CD8-positive, alpha-beta memory T cell (primary cell): ENCODE measurements at places on chromosomes 4 and X. TPM values are rescaled to one million over a fixed set of nuclear protein-coding genes. Genes with fewer than 3 reads are reported as not detected.

DNA sequence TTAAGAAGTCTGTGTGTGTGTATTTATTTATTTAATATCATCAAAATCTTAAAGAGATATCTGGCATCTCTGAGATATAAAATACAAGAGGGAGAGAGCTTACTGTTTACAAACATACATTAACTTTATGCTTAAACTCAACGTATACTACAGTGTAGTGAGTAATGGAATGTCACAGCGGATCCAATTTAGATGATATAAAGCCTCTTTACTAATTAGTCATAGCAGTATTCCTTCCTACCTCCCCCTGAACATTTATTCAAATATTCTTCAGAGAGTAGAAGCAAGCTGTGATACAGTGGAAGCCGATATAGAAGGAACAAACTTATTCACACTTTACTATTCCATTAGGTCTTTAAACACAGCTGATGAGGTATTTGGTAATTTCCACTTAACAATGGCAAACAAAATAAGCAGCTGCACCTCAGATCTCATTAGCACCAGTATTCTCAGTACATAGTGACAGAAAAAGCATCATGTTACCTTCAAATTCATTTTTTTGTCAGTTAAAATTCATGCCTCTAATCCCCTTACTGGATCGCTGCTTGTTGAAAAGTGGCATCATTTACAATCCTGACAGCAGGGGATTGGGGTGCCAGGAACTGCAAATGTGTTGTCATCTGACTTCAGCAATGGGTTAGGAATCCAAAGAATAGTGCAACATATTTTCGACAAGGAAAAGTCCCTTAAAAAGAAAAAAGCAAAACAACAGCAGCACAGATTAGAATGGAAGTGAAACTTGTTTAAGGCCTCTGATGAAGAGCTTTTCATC is 658.7 kb upstream of the EPHA5 start:
- DNase-seq, result no peak

- DNase-seq, result peak; percentile 86
Measured at GRCh38 chr4:7854697-7855370, 84.8 kb downstream of the AFAP1 start.

DNA sequence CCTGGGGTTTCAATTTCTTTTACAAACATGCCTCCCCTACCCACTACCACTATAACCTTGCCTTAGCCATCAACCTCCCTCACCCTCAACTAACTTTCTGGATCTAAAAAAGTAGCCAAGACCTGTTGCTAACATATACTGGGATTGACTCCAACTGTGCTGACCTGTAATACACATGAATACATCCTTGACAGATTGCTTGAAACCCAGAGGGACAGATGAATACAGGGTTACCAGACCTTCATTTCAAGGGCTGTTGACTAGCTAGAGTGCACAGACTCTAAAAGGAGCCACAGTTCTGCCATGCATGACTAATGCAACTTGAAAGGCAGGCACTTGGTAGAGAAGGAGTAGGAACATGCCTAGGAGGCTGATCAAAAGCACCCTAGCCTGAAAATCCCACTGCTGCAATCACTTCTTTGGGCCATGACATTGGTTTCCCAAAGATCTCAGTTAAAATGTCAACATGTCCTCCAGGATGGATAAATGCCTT is 121.0 kb downstream of the PCDH19 start:
- no peak for DNase-seq

DNA sequence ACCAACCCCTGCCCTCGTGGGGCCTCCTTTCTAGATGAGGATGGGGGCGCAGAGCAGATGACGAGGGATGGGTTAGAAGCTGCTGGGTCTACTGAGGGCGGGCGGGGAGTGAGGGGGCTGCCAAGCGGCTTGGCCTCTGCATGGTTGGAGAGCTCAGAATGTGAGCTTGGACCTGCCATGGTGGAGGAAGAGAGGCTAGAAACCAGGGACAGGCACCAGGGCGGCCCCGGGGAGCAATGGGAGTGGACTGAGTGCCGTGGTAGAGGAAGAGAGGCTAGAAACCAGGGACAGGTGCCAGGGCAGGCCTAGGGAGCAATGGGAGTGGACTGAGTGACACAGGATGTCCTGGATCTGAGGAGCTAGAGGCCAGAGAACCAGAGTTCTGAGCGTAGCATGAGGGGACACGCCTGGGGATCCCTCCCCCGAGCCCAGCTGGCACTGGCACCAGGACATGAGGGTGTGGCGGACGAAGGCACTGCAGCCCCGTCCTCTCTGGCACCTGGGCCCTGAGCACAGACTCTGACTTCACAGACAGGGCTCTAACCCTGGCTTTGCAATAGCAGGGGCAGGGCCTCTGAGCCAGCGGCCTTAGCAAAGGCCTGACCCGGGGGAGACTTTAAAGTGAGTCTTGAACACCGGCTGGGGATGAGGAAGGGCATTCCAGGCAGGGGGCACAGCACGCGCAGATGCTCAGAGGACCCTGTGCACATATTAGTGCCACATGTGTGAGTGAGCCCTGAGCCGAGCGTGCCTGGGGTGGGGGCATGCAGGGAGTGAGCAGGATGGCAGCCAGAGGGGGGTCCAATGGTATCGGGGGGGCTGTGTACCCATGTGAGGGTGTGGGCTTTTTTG is 214.0 kb upstream of the PSAPL1 start:
- no peak for DNase-seq

The AKAP4 gene
- total RNA-seq, result not detected

The CT45A1 gene
- total RNA-seq, result not detected

The LRRC66 gene
- 0.07 TPM for total RNA-seq

The EMCN gene
- not detected for total RNA-seq
